Tibial nerve (tissue), 4 donors: ENCODE measurements at places on chromosomes 6 and 20.

DNA sequence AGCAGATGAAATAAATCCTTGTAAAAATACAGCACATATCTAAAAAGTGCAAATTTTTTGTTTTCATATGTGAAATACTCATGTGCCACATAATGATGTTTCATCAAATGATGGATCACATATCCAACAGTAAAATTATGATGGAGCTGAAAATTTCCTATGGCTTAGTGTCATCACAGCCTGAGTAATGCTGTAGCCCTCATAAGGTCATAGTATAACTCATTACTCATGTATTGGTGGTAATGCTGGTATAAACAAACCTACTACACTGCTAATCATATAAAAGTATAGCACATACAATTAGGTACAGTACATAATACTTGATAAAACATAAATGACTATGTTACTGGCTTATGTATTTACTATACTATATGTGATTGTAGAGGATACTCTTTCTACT, 12.9 kb downstream of the TSPYL1 start:
- no peak for DNase-seq

DNA sequence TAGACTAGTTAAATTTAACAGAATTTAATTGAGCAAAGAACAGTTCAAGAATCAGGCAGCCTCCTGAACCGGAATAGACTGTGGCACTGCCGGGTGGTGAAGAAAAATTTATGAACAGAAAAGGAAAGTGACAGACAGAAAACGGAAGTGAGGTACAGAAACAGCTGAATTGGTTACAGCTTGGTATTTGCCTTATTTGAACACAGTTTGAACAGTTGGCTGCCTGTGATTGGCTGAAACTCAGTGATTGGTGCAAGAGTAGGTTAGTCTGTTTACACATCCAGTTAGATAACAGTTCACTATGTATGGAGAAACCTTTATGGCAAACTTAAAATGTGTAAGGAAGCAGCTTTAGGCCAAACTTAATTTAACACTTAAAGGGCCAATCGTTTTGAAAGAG, 116.0 kb upstream of the CITED2 start:
- no peak for DNase-seq

DNA sequence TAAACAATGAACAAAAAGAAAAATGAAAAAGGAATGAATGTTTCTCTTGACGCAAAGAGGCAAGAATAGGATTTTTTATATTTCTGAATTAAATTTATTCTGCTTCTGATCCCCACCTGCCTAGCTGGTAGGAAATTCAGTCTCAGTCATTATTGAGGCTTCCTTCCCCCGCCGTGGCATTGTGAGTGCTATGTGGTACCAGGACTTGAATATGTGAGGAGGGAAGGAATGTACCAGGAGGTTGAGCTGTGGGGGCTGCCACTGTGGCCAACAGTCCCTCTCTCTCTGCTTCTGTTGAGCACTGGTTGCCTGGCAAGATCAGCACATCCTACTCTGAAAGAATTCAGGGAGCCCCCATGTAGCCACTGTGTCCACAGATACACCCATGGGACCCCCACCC, 368.1 kb upstream of the JARID2 start:
- no peak for DNase-seq

GRCh38 chr6:33770124-33770832, 18.7 kb downstream of the LEMD2 start:
- no peak for DNase-seq

DNA sequence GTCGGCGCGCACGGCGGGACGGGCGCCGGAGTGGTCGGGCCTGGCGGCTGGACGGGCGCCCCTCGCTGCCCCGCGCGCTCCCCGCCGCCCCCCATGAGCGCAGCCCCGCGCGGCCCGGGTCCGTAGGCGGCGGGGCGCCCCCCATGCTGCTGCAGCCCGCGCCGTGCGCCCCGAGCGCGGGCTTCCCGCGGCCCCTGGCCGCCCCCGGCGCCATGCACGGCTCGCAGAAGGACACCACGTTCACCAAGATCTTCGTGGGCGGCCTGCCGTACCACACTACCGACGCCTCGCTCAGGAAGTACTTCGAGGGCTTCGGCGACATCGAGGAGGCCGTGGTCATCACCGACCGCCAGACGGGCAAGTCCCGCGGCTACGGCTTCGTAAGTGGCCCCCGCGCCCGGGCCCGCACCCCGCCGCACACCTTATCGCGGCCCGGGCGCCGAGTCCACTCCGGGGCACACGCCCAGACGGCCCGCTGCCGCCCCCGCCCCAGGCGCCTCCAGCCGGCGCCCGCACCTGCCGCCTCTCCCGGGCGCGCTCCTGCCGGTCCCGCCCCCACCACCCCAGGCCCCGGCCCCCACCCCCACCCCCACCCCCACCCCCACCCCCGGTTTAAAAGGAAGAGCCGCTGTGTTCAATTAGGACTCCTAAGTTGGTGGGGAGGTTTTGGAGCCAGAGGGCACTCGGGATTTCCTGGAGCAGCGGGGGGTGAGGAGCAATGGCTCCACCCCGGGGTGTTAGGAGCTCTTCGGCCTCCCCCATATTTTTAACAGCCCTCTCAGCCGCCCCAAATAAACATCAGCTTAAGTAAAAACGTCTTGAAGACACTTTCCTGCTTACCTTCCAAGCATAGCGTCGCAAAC, 474 bp downstream of the RBM38 start:
- DNase-seq = no peak

- DNase-seq = no peak
These were observed 46.8 kb downstream of the DSTN start for GRCh38 chr20:17616480-17617211.

DNA sequence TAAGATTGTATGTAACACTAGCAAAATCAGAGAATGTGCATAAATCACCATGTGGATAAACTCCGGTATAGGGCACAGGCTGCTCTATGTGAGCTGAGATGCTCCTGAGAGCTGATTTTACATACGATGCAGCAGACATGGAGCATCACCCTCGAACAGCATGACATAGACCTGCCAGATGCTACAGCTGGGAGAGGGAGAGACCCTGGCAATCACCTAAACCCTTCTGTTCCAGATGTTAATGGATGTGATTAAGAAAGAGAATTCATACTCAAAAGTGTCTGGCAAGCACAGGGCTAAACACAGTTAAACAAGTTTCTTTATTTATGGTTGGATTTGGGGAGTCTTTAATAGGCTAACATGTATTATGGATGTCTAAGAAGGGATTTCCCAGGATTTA, 157.0 kb downstream of the CLIC5 start:
- no peak for DNase-seq

GRCh38 chr6:106275692-106276091, 49.9 kb downstream of the ATG5 start:
- DNase-seq = no peak

GRCh38 chr6:44478158-44478557, 90.7 kb downstream of the CDC5L start:
- DNase-seq = no peak

DNA sequence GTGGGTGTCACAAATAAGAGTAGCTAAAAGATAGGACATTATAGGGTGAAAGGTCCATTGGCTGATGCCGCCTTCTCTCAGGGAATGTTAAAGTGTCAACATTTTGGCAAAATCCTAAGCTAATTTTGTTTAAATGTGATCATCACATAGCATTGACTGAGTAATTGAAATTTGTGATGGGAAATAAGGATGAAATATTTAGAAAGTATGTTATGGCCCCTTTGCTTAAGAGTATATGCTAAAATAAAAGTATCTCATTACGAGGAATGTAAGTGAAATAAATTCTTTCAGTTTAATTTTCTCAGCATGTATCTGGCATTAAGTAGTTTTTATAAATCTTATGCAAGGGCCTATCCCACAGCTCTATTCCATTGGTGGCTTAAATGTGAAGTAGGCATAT, 229.2 kb downstream of the PRL start:
- no peak for DNase-seq

DNA sequence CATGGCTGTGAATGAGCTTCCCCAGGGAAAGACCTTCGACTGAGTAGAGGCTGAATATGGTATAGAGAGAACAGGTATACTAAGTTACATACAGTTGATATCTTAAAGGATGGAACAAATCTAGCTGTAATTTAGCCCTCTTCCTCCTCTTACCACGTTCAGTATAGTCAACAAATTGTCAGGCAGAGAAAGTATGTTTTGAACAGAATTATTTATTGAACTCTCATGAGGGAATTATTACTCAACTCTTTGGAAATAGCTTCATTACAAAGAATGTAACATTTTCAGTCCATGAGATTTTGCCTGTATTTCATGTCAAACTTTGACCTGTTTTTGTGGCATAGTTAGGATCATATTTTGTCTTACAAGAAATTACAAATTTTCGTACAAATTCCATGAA, 63.0 kb downstream of the SH3BGRL2 start:
- DNase-seq = no peak

DNA sequence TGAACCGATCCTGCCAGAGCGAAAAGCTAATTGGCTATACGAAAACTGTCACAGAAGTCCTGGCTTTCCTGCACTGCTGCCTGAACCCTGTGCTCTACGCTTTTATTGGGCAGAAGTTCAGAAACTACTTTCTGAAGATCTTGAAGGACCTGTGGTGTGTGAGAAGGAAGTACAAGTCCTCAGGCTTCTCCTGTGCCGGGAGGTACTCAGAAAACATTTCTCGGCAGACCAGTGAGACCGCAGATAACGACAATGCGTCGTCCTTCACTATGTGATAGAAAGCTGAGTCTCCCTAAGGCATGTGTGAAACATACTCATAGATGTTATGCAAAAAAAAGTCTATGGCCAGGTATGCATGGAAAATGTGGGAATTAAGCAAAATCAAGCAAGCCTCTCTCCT, 14.2 kb downstream of the CCR6 start:
- DNase-seq = no peak

- no peak for DNase-seq
These were observed 53.3 kb downstream of the SLC23A2 start for GRCh38 chr20:4947817-4948559.

- no peak for DNase-seq
These were observed 59.2 kb upstream of the POU3F2 start for GRCh38 chr6:98775205-98775604.

DNA sequence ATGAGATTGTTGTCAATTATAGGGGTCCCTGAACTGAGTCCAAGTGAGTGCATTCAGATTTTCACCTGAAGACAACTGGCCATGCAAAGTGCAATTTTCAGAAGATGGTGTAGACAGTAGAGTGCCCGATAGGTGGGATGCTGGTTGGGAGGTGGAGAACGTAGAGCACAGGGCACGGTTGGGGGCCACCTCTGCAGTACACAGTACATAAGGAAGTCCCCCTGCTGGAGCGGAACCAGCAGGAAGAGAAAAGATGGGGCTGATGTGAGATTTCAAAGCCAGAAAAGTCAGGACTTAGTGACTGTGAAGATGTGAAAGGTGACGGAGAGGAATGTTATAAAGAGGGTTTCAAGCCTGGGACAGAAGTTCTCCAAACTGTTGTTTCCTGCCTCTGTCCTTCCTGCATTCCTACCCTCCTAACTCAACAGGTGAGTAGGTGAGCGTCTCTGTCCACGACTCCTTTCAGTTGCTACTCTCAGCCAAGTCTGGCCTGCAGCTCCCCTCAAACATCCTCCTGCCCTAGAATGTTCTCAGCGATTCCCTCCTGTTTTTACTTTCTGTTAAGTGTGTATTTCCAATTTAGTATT, 330.8 kb downstream of the PRL start:
- no peak for DNase-seq

GRCh38 chr6:129267028-129267427, 384.1 kb downstream of the LAMA2 start:
- DNase-seq = no peak

GRCh38 chr20:1632178-1632577, 12.4 kb upstream of the SIRPB1 start:
- DNase-seq = no peak

DNA sequence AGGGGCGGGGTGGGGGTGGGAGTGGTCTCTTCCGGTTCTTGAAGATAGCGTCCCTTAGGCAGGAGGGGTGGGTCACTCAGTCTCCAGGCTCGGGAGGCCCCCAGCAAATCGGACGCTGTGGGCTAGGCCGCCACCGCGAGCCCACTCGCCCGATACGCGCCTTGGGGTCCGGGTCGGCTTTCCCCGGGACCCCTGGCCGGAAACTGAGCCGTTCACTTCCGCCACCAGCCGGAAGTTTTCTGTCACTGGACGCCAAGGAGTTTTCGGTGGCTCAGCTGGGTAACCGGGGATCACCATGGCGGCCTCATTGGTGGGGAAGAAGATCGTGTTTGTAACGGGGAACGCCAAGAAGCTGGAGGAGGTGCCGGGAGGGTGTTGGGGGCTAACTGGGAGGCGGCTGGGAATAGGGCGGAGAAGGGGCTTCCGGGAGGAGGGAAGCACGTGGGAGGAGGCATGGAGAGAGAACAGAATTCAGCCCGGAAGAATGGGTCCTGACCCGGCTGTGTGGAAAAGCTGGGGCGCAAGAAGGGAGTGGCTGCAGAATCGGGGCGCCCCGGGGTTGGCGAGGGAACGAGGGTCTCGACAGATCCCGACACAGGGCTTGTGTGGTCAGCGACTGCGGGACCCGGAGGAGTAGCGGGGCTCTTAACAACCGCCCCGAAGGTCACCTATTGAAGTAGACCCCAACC, at the start of gene ITPA:
TSS of gene ITPA (plus strand) at position 242 of the 689 bp plus-strand sequence. CDS start at position 296, 54 bp downstream.
- no peak for DNase-seq

- DNase-seq = peak; percentile 53
These were observed 31.5 kb upstream of the GCM1 start for GRCh38 chr6:53179961-53180651.

DNA sequence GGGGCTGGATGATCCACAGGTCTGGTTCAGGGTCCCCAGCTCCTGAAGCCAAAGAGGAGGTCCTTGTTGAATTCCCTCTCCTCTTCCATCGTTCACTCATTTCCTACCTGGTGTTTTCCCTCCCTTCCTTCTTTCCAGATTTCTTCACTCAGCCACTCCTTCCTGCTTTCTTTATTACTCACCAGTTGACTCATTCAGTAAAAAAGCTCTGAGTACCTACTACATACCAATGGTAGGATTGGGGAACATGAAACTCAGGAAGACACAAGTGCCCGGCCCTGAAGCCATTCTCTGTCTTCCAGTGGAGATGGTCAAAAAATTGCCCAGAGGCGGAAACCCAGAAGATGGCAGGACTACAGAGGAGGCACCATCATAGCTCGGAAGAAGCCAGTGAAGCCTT, 11.9 kb upstream of the NSFL1C start:
- DNase-seq = no peak

DNA sequence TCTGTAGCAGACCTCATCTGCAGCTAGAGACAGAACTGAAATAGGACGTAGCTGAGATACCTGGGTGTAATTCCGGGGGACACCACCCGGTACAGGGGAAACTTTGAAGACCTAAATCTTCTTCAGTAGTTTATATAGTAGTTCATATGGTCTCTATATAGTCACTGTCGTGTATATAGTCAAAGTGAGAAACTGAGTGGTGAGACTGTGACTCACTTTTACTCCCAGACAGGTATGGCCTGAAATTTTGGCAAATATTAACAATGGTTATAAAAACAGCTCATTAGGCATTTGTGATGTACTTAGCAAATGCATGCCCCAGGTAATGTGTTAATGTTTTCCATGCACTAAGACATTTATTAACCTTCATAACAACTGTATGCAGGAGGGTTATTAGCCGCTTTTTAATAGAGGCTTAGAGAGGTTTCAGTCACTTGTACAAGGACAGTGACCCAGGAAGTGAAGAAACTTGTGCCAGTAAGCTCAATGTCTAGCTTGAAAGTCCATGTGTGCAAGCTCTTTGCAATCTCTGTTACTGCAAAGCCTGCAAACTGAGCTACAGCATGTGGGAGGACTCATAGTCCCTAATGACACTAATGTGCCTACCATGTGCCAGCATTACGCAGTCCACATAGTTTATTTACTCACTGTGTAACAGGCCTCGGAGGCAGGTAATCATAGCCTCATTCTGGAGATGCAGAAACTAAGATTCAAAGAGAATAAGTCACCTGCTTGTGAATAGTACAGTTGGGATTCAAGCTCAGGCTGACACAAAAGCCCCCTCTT, 165.4 kb upstream of the CHD6 start:
- no peak for DNase-seq

GRCh38 chr6:155955038-155955437, 499.4 kb upstream of the NOX3 start:
- no peak for DNase-seq

GRCh38 chr6:125987026-125987617, 782 bp downstream of the TRMT11 start:
- no peak for DNase-seq
